ENCODE measurements at places on chromosomes 1 and 21.

DNA sequence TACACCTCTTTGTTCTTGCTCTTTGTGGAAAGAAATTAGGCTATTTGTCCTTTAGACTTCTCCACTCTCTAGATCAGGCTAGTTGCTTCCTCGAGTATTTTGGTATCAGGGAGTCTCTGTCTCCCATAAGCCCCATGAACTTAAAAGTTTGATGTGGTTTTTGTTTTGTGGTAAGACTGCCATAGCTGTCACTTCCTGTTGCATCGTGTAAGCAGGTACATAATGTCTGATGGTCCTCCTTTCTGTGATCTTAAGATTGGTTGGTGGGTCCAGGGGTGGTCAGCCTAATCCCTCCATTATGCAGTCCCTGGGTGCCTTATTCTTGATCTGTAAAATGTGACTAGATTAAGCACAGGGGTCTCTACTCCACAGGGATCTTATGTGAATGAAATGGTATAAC is 23.1 kb downstream of the CD53 start:
- DNase-seq, result no peak

DNA sequence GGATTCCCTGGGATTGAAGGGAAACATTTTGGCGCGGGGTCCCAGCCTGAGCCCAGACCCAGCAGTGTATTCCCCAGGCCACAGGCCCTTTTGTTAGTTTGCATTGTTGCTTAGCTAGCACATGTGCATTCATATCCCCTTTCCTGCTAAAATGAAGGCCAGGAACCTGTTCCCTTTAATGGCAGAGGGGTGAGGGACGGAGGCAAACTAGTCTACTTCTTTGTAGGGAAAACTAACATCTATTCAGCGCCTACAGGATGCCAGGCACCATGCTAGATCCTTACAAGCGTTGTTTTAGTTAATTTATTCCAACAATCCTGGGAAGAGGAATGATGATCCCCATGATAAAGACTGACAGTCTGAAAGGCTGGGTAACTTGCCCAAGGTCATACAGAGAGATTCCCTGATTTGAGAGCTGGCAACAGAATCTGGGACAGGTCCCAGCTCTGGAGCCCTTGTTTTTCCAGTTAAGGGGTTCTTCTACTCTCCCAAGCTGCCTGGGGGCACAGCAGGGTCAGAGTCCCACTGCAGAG is 595 bp upstream of the E2F2 start:
- DNase-seq, result no peak

DNA sequence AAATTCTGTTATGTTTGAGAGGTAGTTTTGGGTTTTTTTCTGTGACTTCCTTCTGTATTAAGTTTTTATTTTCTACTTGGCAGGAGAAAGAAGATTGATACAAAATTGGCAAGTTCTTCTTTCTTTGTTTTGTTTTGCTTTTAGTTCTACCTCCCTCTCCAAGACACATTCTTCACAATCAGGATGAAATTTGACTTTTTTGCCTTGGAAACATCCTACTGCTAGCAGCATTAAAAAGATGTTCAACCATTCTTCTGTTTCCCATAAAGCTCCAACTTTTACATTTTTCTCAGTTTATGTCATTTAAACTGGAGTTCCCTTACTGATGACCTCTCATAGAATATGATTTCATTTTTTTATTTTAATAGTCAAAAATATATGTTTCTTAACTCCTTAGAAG is 234.8 kb downstream of the NCAM2 start:
- no peak for DNase-seq

GRCh38 chr1:221335161-221336101 is 406.5 kb downstream of the DUSP10 start:
- peak; percentile 81 for DNase-seq

DNA sequence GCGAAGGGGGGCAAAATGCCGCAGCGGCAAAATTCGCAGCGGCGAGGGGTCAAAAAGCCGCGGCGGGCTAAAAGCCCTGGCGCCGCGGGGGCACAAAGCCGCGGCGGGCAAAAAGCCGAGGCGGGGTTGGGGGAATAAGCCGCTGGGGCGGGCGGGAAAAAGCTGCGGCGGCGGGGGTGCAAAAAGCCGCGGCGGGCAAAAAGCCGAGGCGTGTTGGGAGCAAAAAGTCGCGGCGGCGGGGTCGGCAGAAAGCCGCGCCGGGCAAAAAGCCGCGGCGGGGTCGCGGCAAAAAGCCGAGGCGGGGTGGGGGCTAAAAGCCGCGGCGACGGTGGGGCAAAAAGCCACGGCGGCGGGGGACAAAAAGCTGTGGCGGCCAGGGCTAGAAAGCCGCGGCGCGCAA is 3902.5 kb downstream of the SRGAP2C start:
- no peak for DNase-seq

- no peak for DNase-seq
Observed at GRCh38 chr1:43522431-43522775, 8.3 kb upstream of the PTPRF start.
